ENCODE measurements at places on chromosomes 3 and 15.

DNA sequence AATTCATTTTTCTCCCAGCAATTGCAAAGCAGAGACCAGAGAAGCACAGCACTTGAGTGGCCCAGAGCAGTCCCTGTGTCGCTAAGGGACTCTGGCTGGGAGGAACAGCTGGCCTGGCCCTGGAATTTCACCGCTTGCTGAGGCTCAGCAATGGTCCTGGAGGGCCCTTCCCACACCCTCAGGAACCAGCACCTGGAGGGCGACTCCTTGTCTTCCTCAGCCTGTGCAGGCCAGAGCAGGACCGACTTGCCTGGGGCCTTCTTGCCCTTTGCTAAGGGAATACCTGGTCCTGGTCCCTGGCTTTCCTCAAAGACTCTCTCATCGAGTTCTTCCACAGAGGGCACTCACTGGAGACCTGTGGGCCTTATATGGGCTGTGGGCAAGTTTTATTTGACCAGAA lies 294.6 kb downstream of the RPLP1 start:
- H3K4me1 ChIP-seq: peaks cover 6% of the 10 kb centered on the region
- H3K36me3 ChIP-seq: no peaks in the 10 kb centered on the region
- DNase-seq: no peak
- H3K27me3 ChIP-seq: peaks cover 15% of the 10 kb centered on the region
- no peak overlapping the region for H3K4me3 ChIP-seq

DNA sequence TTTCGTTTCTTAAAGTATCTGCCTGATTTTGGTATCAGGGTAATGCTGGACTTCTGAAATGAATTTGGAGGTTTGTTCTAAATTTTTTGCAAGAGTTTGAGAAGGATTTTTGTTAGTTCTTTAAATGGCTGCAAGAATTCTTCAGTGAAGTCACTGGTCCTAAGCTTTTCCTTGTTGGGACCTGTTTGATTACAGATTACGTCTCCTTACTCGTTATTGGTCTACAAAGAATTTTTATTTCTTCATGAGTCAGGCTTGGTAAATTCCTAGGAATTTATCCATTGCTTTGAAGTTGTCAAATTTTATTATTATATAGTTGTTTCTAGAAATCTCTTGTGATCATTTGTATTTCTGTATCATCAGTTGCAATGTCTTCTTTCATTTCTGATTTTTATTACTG lies 196.0 kb downstream of the DPH6 start:
- no peaks in the 10 kb centered on the region for H3K36me3 ChIP-seq
- no peak overlapping the region for H3K27ac ChIP-seq
- DNase-seq: no peak
- no peaks in the 10 kb centered on the region for H3K4me1 ChIP-seq

DNA sequence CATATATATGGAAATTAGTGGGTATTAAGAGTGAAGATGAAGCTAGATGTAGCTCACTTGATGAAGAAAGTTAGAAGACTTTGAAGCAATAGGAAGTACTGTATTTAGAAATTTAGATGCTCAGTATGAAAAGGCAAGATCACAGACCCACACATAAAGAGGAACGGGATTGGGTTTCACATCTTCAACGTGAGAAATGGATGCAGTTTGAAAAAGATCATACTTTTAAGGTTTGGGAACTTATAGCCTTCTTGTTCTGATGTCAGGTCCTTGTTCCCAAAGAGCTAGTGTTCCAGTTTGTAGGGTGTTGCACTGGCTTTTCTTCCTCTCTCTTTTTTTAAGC lies 16.7 kb downstream of the AP3S2 start:
- no peak for DNase-seq
- no peak overlapping the region for H3K27ac ChIP-seq
- H3K36me3 ChIP-seq: peaks cover 30% of the 10 kb centered on the region

DNA sequence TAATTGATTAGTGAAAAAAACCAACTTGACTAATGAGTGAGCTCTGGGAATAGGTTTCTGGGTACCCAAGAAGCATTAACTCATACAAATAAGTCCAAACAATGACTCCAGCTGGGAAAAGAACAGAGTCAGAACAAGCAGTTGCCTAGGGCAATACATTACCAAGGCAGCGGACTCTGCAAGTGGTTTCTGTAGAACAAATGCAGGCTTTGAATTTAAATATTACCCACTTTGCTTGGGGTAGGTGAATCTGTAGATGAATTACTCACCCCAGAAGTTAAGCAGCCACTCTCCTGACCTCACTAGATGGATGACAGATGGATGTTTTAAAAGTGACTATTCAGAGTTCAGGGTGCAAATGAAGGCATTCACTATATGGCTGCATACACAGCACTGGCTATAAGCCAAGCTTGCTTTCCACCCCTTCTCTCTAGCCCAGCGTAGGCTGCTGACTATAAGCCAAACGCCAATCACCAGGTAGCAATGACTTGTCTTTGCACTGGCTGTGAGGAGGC lies 73.1 kb upstream of the BHLHE40 start:
- no peaks in the 10 kb centered on the region for H3K36me3 ChIP-seq
- no peak overlapping the region for H3K27ac ChIP-seq
- no peak overlapping the region for H3K4me3 ChIP-seq
- DNase-seq: no peak

DNA sequence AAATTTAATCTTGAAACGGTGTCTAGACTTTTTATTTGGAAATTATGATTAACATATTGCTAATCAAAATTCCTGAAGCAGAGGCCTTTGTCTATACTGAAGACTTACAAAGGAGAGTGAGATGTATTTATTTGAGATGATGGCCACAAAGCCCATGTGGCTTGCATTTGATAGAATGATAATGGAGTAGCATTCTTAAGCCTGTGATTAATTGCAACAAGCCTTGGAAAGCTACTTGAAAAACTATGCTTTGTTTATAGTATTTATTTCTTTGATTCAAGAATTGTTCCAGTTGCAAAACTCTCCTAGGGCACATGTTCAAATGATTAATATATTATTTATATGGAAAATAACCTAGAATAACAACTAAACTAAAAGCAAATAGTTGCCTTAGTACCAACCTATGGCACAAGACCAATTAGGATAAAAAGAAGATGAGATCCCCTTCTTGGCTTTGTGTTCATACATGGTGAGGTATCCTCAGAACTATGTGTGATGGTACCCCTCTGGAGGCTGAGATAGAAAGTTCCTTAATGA lies 244.1 kb upstream of the TBL1XR1 start:
- H3K27me3 ChIP-seq: no peaks in the 10 kb centered on the region
- DNase-seq: no peak
- H3K27ac ChIP-seq: no peak overlapping the region
- no peaks in the 10 kb centered on the region for H3K4me1 ChIP-seq
- no peak overlapping the region for H3K4me3 ChIP-seq
- no peaks in the 10 kb centered on the region for H3K36me3 ChIP-seq

- no peak overlapping the region for H3K4me3 ChIP-seq
- no peaks in the 10 kb centered on the region for H3K4me1 ChIP-seq
- no peaks in the 10 kb centered on the region for H3K27me3 ChIP-seq
- DNase-seq: no peak
Observed at GRCh38 chr3:137150825-137151224, 193.0 kb downstream of the IL20RB start.

- no peak overlapping the region for H3K27ac ChIP-seq
- no peaks in the 10 kb centered on the region for H3K4me1 ChIP-seq
- H3K27me3 ChIP-seq: no peaks in the 10 kb centered on the region
Observed at GRCh38 chr3:198028718-198029117, 68.7 kb downstream of the LMLN start.

DNA sequence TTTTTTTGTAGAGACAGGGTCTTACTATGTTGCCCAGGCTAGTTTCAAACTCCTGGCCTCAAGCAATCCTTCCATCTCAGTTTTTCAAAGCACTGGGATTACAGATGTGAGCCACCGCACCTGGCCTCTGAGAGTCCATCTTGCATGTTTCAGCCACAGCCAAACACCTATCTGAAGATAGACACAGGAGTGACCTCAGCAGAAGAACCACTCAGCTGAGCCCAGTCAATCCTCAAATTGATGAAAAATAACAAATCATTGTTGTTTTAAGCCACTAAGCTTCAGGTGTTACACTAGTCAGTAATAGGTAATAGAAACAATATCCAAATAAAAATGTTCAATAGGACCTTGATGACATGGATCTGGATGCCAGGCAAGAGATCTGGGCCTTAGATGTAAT lies 38.3 kb upstream of the MITF start:
- no peak overlapping the region for H3K27ac ChIP-seq
- no peaks in the 10 kb centered on the region for H3K36me3 ChIP-seq
- no peak for DNase-seq
- no peaks in the 10 kb centered on the region for H3K27me3 ChIP-seq

GRCh38 chr3:137165117-137165806 lies 207.5 kb downstream of the IL20RB start:
- H3K4me1 ChIP-seq: no peaks in the 10 kb centered on the region
- DNase-seq: no peak
- H3K27me3 ChIP-seq: no peaks in the 10 kb centered on the region
- no peak overlapping the region for H3K4me3 ChIP-seq

- H3K27me3 ChIP-seq: no peaks in the 10 kb centered on the region
- no peak for DNase-seq
- peaks cover 3% of the 10 kb centered on the region for H3K4me1 ChIP-seq
- H3K4me3 ChIP-seq: no peak overlapping the region
- H3K36me3 ChIP-seq: no peaks in the 10 kb centered on the region
Observed at GRCh38 chr15:75067123-75067830, 43.9 kb downstream of the PPCDC start.

GRCh38 chr3:37443363-37444035 lies 269.1 kb upstream of the LRRFIP2 start:
- H3K36me3 ChIP-seq: no peaks in the 10 kb centered on the region
- H3K4me3 ChIP-seq: no peak overlapping the region
- H3K27ac ChIP-seq: no peak overlapping the region
- peaks cover 2% of the 10 kb centered on the region for H3K27me3 ChIP-seq

DNA sequence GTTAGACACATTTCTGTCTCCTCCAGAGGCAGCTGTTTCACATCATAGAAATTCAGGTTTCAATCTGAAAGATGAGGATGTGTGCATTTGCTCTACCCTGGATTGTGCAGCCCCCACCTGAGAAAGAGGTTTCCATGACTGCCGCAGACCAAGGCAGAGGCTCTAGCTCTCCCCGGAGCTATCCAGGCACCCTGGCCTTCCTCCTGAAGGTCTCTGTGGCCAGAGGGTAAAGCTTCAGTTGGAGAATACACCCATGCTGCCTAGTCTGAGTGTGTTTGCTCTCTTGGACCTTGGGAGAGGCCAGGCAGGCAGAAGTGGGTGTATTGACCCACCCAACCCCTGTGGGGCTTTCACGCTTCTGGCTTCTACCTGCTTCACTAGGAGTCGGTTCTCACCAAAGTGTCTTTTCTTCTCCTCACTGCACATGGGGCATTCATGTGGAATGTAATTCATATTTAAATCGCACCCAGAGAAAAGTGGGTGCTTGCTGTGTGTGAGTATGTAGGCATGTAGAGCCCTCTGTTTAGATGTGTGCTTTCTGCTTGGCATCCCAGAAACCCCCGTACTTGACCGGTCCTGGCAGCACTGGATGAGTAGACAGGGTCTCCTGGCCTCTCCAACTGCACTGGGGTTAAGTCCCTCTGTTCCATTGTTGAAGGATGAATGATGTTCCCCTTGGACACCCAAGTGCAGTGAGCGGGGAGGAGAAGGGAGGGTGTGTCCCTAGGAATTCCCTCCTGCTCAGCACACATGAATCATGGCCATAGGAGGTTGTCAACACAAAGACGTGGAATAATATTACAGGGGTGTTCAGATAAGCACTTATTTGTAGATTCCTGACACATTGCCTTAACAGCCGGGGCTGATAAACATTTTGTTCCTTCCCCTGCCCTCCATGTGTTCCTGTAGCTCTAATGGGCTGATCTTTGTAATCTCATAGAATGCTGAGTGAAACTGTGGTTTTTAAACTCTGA lies 20.3 kb upstream of the RAB6B start:
- H3K27ac ChIP-seq: no peak overlapping the region
- no peaks in the 10 kb centered on the region for H3K27me3 ChIP-seq
- no peaks in the 10 kb centered on the region for H3K36me3 ChIP-seq
- no peak for DNase-seq
- no peaks in the 10 kb centered on the region for H3K4me1 ChIP-seq

DNA sequence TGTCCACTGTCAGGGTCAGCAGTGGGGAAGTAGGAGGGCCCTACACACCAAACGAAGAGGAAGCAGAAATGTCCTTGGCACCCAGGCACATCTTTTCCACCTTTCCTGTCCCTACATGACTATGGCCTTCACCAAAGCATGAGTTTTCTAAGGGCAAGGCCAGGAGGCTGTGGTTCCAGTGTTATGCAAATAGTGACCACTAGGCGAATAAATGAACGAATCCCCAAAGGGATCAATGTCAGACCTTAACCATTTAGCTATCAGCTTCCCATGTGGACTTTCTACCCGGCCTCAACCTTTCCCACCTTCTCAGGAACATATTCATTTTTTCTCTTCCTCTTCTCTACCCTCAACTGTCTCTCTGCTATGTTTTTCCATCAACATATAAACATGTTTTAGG lies 63.1 kb downstream of the NTRK3 start:
- no peaks in the 10 kb centered on the region for H3K27me3 ChIP-seq
- H3K4me1 ChIP-seq: no peaks in the 10 kb centered on the region
- no peak overlapping the region for H3K4me3 ChIP-seq
- H3K27ac ChIP-seq: no peak overlapping the region
- H3K36me3 ChIP-seq: no peaks in the 10 kb centered on the region
- DNase-seq: no peak

GRCh38 chr3:148309390-148310035 lies 388.2 kb upstream of the AGTR1 start:
- DNase-seq: no peak
- no peak overlapping the region for H3K27ac ChIP-seq
- no peaks in the 10 kb centered on the region for H3K27me3 ChIP-seq
- H3K4me1 ChIP-seq: no peaks in the 10 kb centered on the region
- no peak overlapping the region for H3K4me3 ChIP-seq

DNA sequence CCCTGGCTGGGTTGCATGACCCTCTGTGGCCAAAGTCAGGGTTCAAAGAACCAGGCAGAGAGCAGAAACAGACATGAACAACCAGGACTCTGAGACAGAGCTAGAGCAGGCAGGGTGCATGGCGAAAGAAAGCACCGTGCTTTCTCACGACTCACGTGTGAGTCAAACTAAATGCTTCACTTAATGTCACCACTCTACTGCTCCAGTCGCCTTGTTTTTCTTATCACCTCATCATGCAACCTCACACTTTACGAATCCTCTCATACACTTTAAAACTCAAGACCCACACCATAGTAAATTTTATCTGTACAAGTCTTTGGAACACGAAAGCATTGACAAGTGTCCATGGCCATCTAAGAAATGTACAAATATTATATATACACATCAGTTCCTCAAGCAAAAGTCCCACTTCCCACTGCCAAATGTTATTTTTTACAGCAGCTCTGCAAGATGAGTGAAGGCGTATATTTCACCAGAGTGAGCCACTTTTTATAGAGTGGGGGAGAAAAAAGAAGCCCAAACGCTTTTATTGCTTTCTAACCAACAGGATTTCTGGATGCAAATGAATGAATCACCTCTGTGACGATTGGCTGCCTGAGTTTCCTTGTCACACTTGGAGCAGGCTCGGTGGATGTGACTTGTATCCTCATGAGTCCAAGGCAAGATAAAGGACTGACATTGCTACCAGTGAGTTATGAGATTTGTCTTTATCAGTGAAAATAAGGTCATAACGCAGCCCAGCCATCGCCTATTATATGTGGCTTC lies 16.0 kb upstream of the MEGF11 start:
- H3K27me3 ChIP-seq: no peaks in the 10 kb centered on the region
- no peak overlapping the region for H3K4me3 ChIP-seq
- H3K27ac ChIP-seq: no peak overlapping the region
- H3K36me3 ChIP-seq: no peaks in the 10 kb centered on the region

- no peak overlapping the region for H3K4me3 ChIP-seq
- H3K27ac ChIP-seq: no peak overlapping the region
- no peak for DNase-seq
- no peaks in the 10 kb centered on the region for H3K36me3 ChIP-seq
- H3K27me3 ChIP-seq: no peaks in the 10 kb centered on the region
Observed at GRCh38 chr15:70820214-70820613, 33.7 kb downstream of the LARP6 start.

Data from thymus (tissue), 14 donors.